ENCODE measurements at places on chromosomes 7 and 10.
A peak's percentile ranks its signal among the peaks of the same experiment; 100 is the strongest.

DNA sequence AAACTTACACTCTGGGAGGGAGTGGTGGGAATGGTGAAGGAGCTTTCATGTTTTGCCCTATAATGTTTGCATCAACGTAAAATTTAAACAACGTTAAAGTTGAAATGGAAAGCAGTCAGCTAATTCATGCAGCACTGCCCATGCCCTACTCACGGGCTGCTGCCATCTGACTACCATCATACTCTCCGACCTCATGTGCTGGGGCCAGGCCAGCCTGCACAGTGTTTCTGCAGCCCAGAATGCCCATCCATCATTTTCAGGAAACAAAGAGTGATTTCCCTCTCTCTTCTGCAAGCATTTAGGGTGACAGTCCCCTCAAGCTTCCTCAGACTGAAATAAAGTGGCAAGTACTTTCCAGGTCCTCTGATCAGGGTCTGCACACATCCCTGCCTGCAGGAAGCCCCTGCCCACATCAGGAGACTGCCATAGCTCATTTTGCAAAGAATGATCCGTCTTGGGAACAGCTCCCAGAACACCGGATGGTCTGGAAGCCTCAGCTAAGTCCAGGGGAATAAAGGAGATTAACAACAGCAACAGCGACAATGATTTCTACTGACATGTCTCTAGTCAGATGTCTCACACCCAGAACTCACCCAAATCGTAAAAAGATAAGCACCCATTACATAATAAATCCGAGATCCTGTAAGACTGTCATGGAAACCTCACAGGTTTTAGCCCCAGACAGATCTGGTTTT, 40.3 kb downstream of the ARHGAP22 start:
- DNase-seq = peak; percentile 11

DNA sequence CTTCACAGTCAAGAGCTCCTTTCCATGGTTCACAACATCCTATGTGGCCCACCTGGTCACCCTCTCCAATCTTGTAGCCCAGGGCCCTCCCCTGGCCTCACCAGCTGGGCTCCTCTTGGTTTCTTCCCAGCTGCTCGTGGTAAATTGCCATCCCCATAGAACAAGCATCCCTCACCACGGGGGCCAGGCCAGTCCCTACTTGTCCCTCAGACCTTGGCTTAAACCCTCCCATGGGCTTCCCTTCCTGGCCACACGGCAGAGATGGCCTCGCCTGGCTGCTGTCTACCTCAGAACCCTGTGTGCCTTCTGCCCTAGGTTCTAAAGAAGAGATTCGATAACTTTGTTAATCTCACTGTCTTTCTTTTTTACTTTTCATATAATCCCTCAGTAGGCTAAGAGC, 153.3 kb upstream of the TCERG1L start:
- no peak for DNase-seq

GRCh38 chr7:5375925-5376324, 47.7 kb downstream of the TNRC18 start:
- no peak for DNase-seq

GRCh38 chr7:80748363-80749042, 110.1 kb downstream of the CD36 start:
- no peak for DNase-seq

DNA sequence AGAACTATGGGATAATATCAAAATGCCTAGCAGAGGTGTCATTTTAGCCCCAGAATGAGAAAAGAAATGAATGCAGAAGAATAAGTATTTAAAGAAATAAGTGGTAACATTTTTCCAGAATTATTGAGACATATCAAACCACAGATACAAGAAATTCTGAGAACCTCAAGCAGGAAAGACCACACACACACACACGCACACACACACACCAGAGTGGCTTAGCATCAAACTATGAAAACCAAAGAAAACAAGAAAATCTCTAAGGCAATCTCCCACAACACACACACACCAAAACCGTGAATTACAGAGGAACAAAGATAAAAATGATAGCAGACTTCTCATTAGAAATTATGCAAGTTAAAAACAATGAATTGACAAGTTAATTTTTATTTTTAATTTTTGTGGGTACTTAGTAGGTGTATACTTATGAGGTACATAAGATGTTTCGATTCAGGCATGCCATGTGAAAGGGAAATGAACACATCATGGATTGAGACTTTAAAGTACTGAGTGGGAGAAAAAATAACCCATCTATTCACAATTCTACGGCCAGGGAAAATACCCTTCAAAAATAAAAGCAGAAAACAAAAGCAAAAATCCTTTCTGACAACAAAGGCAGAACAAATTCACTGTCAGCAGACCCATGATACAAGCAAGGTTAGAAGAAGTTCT, 14.6 kb downstream of the PPIF start:
- DNase-seq = no peak

DNA sequence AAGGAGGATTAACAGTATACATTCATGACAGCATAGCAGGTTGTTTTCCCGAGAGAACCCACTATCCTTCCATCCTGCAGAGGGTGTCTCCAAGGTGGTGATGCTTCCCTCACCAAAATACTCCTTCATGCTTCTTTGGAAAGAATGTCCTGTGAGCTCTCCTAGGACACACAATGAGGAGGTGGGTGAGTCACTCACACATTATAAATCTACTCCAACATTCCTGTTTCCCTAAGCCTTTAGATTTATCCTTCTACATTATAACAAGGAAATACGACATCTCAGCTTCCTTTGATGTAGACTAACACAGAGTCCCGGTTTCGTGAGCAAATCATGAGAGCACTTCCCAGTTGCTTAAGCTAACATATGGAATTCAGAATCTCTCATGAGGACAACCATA, 689.7 kb upstream of the CELF2 start:
- DNase-seq = no peak

GRCh38 chr10:58319599-58319998, 15.2 kb upstream of the UBE2D1 start:
- no peak for DNase-seq

DNA sequence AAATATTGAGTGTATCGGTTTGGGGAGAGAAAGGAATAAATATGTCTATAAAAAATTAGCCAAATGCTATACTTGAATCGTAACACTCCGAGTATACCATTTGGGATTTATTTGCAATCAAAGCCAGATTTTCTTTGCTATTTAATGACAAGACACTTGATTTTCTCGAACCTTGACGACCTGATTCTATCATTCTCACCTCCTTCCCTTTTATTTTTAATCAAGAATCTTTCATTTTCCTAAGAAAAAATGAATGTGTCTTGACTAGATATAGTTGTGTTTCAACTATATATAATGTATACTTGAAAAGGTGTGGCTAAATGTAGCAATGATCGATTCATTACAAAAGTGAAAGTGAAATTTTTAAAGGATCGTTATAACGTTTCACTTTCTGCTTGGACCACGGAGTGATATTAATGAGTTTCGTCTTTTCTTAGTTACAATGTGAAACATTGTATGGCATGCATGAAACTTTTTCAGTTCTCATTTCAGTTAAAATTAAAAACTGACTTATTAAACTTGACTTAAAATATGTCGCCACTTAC, 562 bp downstream of the NUB1 start:
- DNase-seq = no peak

- no peak for DNase-seq
Measured at GRCh38 chr10:123093489-123093888, 42.3 kb upstream of the HMX3 start.

- DNase-seq = no peak
Measured at GRCh38 chr10:126402721-126403695, 14.7 kb upstream of the ADAM12 start.

DNA sequence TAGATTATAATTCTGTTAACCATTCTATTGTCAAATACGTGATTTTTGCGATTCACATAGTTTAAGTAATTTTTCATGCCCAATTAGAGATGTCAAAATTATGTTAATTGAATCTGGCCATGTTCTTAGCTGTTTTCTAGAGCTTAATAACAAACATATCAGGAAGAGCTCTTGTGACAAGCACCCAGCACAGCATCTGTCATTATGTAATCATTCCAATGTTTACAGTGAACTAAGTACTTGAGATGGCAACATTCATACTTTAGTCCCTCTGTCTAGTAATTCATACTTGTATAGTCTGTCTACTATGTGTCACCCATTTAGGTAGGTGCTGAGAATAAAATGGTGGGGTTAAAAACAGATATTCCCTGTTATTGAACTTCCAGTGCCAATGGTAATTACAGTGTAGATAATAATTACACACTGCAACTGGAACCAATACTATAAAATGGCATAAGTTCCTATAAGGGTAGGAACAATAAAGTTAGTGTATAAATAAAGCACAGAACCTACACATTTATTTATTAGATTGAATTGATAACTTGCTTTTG, 55.2 kb downstream of the ZEB1 start:
- DNase-seq = no peak

DNA sequence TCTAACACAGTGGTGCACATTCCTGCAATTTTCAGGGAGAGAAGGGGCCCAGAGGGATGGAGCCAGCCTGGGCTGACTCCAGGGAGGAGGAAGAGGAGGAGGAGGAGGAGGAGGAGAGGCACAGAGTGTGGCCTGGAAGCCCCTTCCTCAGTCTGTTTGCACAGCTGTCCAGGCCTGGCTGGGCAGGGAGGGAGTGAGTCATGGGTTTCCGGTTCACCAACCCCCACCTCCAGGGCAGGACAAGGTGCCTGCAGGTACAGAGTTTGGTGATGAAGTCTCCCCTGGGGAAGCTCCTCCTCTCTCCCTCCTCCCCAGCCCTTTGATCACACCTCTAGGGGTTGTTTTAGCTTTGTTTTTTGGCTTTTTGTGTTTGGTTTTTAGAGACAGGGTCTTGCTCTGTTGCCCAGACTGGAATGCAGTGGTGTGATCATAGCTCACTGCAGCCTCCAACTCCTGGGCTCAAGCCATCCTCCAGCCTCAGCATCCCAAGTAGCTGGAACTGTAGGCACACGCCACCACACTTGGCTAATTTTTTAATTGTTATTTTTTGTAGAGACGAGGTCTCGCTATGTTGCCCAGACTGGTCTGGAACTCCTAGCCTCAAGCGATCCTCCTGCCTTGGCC, 77.5 kb upstream of the CUX1 start:
- no peak for DNase-seq

- no peak for DNase-seq
Measured at GRCh38 chr7:18760046-18760445, 264.5 kb downstream of the HDAC9 start.

Measured in RWPE2 (cell line).